NCI-H187 (cell line): ENCODE measurements at places on chromosomes 16 and 17.

DNA sequence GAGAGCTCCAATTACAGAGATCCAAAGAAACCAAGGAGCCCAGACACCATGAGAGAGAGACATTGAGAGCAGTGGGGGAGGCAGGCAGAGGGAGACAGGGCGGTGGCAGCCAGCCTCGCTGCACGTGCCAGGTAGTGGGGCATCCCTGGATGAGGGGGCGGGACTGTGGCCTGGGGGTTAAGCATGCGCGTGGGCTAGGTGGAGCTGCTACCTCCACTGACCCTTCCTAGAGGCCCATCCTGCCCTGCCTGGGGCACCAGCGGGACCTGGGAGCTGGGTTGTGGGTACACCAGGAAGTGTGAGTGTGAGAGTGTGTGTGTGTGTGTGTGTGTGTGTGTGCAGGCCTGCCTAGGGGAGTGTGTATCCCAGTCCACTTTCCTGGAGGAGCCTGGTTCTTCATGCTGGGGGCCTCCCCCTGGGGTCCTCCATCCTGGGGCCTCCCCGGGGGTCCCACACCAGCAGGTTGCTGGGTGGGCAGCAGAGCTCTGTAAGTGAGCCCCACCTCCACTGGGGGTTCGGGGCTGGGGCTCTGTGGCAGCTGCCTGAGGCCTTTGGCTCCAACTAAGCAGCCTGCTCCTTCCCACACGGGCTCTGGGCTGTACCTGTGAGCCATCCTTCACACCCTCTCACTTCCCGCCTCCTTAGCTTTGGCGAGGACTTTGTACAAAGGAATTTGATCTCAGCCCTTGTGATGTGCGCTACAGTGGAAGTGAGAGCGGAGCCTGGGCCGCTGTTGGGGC lies 127.4 kb downstream of the IRF8 start:
- no peak for DNase-seq

- no peak for DNase-seq
Observed at GRCh38 chr17:9987779-9988585, 82.9 kb upstream of the RCVRN start.

- DNase-seq: no peak
Observed at GRCh38 chr16:75319513-75320411, 68.3 kb upstream of the BCAR1 start.

DNA sequence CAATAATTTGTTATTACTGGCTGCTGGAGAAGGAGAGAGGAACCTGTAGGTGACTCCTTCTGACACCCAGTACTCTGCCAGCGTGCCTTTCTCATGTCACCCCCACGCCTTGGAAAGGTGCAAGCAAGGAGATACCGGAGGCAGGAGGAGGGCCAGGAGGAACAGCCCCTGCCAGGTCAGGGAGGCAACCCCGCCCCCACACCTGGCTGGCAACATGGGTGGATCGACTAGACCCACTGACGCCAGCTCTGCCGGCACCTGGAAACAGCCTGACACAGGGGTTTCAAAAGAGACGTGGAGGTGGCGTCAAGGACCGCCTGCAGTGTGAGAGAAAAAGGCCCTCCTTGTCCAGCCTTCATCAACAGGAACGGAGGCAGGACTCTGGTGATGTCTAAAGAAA lies 62.3 kb downstream of the CYB5B start:
- DNase-seq: no peak

- DNase-seq: no peak
Observed at GRCh38 chr17:17437461-17437860, 39.3 kb upstream of the MED9 start.

DNA sequence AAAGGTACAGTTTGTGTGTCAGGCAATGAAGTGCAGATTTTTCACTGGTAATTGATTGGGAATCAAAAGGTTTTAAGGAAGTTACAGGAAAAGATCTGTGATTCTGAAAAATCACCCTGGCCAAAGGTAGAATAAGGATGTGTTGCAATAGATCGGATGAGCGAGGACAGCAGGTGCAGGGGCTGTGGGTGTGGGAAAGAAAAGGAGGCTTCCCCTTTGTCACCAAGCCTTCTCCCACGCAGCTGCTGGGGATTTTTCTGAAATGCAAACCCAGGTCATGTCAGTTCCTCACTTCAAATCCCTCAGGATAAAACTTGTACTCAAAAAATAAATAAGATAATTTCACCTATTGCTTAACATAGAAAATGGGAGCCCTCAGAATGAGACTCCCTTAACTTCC lies 47.9 kb upstream of the ARHGAP17 start:
- DNase-seq: no peak

DNA sequence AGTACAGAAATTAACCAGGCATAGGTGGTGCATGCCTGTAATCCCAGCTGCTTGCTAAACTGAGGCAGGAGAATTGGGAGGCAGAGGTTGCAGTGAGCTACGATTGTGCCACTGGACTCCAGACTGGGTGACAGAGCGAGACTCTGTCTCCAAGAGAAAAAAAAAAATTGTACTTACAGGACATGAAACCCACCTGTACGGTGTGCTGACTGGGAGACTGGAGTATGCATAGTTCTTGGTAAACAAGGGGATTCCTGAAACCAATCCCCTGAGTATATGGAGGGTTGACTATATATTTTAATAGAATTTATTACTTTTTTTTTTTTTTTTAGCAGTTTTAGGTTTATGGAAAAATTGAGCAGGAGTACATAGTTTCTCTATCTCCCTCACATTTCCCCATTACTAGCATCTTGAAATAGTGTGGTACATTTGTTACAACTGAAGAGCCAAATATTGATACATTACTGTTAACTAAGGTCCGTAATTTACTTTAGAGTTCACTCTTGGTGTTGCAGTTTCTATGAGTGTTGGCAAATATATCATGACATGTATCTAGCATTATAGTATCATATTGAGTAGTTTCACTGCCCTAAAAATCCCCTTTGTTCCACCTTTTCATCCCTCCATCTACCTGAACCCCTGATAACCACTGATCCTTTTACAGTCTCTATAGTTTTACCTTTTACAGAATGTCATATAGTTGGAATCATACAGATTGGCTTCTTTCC lies 19.3 kb downstream of the TENT4B start:
- no peak for DNase-seq

DNA sequence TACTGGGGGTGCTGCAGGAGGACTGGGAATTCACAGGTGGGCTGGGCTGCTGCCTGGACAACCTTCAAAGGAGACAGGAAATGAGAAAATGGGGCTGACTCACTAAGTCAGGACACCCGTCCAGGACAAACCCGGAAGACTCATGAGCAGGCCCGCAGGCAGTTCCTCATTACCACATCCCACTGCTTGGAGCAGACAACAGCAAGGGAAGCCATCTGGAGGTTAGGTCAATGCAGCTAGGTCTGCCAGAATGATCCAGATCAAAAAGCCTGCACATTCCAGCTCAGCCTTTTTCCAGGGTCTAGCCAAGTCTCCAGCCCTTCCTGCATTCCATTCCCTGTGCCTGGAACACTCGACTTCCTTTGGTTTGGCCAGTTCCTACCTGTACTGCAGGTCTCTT lies 536.5 kb upstream of the CDH11 start:
- DNase-seq: no peak

GRCh38 chr16:56583351-56584168 lies 5.8 kb upstream of the MT3 start:
- no peak for DNase-seq

DNA sequence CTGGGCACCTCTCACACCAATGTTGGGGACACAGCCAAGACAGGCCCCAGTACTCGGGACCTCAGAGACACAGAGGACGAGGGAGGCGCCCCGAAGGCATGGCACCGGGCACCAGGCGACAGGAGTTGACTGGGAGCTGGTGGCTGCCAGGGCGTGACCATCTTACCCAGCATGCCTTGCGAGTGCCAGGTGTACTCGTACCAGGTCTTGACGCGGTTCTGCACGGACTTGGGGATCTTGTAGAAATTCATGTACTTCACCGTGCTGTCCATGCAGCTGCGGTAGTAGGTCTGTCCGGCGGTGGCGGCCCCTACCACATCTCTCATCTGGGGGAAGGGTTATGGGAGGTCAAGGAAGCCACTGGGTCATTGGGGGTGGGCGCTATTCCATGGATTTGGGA lies 67.3 kb downstream of the CNGB1 start:
- no peak for DNase-seq

GRCh38 chr17:21297026-21297520 lies 12.6 kb downstream of the MAP2K3 start:
- DNase-seq: no peak

DNA sequence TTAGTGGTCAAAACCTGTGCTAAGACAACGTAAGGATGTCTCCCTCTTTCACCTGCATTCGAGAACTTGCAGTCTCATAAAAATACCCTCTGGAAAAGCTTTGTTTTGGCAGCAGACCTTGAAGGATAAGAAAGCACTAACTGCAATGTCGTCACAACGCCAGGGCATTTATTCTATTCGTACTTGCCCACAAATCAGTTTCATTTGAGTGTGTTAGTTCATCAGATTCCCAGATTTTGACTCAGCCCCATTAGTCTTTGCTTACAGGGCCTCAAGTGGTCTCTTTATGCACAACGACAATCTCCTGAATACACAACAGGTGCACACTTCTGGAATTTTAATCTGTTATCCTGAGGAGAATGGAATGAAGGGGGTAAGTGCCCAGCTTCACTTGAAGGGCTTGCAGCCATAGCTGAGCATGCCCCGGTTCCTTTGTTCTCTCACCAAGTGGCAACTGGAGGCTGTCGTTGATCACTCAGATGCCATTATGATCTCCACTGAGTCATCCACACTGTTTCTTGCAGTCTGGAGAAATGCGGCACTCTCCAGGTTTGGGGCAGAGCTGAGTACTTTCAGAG lies 58.8 kb downstream of the CLEC19A start:
- DNase-seq: peak; percentile 50
